ENCODE measurements at places on chromosomes 13 and 19.
A peak's percentile ranks its signal among the peaks of the same experiment; 100 is the strongest.

GRCh38 chr13:79812070-79812850 is 331.3 kb downstream of the NDFIP2 start:
- no peak for DNase-seq

GRCh38 chr19:48858984-48859710 is 9.3 kb downstream of the PLEKHA4 start:
- peak; percentile 89 for DNase-seq

DNA sequence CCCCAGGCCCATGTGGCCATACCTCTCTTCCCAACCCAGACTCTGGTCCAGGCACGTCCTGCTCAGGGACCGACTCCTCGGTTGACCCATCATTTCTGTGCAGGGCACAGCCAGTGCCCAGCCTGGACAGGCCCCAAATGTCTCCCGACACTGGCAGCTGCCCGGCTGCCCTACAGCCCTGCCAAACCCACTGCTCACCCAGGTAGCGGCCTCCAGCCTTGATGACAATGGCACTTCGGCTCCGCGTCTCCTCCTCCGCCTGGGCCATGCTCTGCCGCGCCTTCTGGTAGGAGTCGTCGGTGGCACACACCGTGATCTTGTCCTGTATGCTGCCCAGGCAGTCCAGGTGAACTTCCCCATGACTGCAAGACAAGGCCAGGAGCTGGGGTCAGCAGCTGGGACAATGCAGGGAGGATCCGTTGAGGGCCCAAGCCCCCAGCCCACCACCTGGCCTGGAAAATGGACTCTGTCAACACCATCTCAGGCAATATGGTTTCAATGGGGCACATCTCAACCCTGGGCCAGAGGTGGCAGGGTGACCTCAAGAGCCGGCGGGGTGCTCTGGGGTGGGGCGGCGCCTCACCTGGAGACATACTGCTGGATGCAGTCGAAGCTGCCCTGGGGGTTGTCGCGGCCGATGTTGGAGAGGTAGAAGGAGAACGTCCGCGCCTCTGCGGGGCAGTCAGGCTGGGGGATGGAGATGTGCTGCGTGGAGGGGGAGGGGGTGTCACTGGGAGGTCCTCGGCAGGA is 27.5 kb upstream of the ISYNA1 start:
- DNase-seq, result no peak

- DNase-seq, result no peak
Measured at GRCh38 chr13:51590231-51590970, 6.1 kb downstream of the WDFY2 start.

GRCh38 chr19:16895467-16896145 is 6.8 kb downstream of the F2RL3 start:
- no peak for DNase-seq

- DNase-seq, result peak; percentile 86
Measured at GRCh38 chr19:17125728-17126677, 50.4 kb downstream of the MYO9B start.

Data from stimulated activated effector memory CD8-positive, alpha-beta T cell treated with anti-CD3 and anti-CD28 coated beads, Interleukin-12 subunit alpha, Interleukin-12 subunit beta, amount 100 ng/mL, for 72 hours (primary cell).